Mesothelial cell of epicardium (in vitro differentiated cells): ENCODE measurements at places on chromosomes 12 and 14. TPM values are rescaled to one million over a fixed set of nuclear protein-coding genes. Genes with fewer than 3 reads are reported as not detected.

DNA sequence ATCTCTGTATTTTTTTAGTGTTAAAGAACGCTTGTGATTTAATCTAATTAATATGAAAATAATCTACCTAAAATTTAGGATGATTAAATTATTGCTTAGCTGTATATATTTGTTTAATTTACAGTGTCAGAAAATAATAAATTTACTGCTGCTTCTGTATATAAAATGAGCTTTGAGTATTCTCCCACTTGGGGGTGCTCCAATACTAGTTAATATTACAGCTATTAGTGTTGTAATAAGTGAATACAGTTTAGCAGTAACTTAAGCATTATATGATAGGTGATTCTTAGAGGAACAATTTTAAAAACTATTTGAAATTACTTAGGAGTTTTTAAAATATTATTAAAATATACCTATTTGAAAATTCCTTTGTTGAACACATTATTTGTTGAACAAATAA, 62.2 kb downstream of the PAPOLA start:
- H3K36me3 ChIP-seq, result peaks cover 21% of the 10 kb centered on the region
- no peaks in the 10 kb centered on the region for H3K27me3 ChIP-seq
- no peak for DNase-seq
- H3K4me1 ChIP-seq, result peaks cover 16% of the 10 kb centered on the region

- H3K4me1 ChIP-seq, result peaks cover 4% of the 10 kb centered on the region
- DNase-seq, result no peak
- no peaks in the 10 kb centered on the region for H3K27me3 ChIP-seq
Measured at GRCh38 chr12:40727774-40728483, 35.7 kb downstream of the CNTN1 start.

Gene B4GALNT3
- 6.9 to 7.3 TPM (median 7.0 TPM) in 3 replicates for total RNA-seq

- peaks cover 2% of the 10 kb centered on the region for H3K36me3 ChIP-seq
- H3K27ac ChIP-seq, result no peak overlapping the region
- peaks cover 29% of the 10 kb centered on the region for H3K4me1 ChIP-seq
- no peaks in the 10 kb centered on the region for H3K27me3 ChIP-seq
- no peak overlapping the region for H3K4me3 ChIP-seq
Measured at GRCh38 chr12:26872625-26873024, 39.6 kb upstream of the ITPR2 start.

- H3K27ac ChIP-seq, result peak overlapping the region; percentile 97
- DNase-seq, result no peak
- H3K4me3 ChIP-seq, result peak overlapping the region; percentile 97
- H3K4me1 ChIP-seq, result peaks cover 28% of the 10 kb centered on the region
Measured at GRCh38 chr12:76083246-76083903, 1.1 kb downstream of the NAP1L1 start.

Gene ACOT4
- total RNA-seq, result 1.4 to 1.6 TPM (median 1.5 TPM) in 3 replicates

DNA sequence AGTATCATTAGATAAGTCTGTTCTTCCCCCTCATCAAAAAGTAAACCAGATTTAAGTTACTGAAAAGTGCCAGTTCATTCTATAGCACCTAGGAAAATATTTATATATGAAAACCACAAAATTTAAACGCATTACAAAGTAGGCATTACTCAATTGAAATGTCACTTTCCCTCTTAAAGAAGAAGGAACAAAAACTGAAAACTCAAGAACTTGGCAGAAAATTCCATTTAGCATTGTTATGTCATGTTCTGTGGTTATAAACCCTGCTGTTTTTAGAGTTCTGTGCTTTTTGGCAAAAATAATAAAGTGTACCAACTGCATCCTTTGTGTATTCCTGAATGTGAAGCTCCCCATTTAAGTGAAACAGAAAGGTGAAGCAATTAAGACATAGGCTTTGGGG, 3.6 kb downstream of the FGD4 start:
- H3K4me1 ChIP-seq, result peaks cover 18% of the 10 kb centered on the region
- H3K4me3 ChIP-seq, result no peak overlapping the region
- peaks cover 4% of the 10 kb centered on the region for H3K36me3 ChIP-seq
- peak overlapping the region; percentile 32 for H3K27ac ChIP-seq
- H3K27me3 ChIP-seq, result peaks cover 9% of the 10 kb centered on the region

DNA sequence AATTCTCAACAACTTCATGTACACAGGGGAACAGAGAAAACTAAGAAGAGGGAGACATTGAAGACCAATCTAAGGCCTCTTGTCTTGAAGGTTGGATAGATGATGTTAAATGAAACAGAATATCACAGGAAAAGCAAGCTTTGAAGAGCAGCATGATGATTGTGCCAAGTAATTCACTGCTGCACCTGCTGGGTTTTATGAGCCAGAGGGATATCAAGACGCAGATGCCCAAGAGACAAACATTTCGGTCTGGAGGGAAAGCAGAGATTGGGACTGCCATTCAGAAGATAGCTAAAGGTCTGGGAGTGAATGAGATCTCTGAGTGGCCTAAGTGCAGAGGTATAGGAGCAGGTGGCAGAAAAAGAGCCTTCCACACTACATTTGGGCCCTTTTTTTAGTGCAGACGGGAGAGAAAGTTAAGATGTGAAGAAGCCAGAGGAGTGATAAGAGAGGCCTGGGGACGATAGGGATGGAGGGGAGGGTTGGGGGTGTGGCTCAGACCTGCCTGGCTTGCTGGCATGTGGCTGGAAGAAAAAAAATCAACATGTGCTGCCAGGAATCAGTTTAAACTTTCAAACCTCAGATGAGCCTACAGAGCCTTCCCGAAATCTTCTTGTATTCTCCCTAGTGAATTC, 200.6 kb downstream of the AEBP2 start:
- no peaks in the 10 kb centered on the region for H3K36me3 ChIP-seq
- peaks cover 17% of the 10 kb centered on the region for H3K4me1 ChIP-seq
- H3K4me3 ChIP-seq, result no peak overlapping the region
- H3K27ac ChIP-seq, result no peak overlapping the region
- H3K27me3 ChIP-seq, result no peaks in the 10 kb centered on the region
- DNase-seq, result no peak

Gene ANO2
- total RNA-seq, result 6.2 to 7.6 TPM (median 6.3 TPM) in 3 replicates

Gene VRTN
- total RNA-seq, result not detected in 3 replicates

Gene TRMT61A
- total RNA-seq, result 8.7 to 9.5 TPM (median 9.5 TPM) in 3 replicates

DNA sequence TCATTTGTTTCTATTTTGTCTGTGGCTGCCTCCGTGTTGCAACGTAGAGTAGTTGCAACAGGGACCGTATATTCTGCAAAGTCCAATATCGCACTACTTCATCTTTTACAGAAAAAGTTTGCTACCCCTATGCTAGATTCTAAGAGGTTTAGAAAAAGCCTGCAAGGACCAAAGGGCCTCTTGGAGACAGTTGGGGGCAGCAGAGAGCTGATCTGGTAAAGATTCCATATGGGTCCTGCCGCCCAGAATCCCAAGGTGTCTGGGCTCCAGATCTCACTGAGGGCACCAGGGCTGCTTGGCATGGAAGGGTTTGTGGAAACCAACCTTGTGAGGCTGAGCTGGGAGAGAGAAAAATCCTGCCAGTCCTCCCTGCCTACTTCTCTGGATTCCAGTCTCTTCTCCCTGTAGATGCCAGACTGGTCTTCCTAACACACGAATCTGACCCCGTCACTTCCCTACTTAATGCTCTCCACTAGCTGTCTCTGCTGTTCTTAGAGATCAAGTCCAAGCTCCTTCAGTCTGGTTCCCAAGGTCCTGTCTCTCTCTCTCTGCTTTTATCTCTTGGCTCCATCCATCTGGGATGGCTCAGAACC, 74.6 kb downstream of the GLRX5 start:
- no peak overlapping the region for H3K4me3 ChIP-seq
- peaks cover 47% of the 10 kb centered on the region for H3K27me3 ChIP-seq
- H3K4me1 ChIP-seq, result no peaks in the 10 kb centered on the region
- no peak overlapping the region for H3K27ac ChIP-seq
- no peak for DNase-seq

Gene MLXIP
- 65.3 to 67.3 TPM (median 65.7 TPM) in 3 replicates for total RNA-seq

Gene DPPA3
- total RNA-seq, result 0.71 to 0.81 TPM in 2 of 3 replicates, not detected in the other

Gene KRT71
- not detected in 3 replicates for total RNA-seq
